ENCODE measurements at places on chromosomes 12 and 14.
A peak's percentile ranks its signal among the peaks of the same experiment; 100 is the strongest.

DNA sequence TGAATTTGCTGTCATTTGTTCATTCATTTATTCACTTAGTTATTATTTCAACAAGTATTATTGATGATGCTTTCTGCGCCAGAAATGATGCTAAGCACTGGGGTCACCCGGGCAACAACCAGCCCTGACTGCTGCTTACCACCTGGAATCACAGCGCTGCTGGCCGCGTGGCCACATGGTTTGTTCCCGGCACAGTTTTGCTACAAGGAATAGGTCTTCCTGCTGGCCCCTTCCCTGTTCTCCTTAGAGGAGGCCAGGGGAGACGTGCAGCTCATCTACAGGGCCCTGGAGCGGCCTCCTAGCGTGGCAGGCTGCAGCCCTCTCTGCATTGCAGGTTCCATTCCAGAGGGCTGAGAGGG lies 7.0 kb downstream of the JDP2 start:
- no peak for DNase-seq

DNA sequence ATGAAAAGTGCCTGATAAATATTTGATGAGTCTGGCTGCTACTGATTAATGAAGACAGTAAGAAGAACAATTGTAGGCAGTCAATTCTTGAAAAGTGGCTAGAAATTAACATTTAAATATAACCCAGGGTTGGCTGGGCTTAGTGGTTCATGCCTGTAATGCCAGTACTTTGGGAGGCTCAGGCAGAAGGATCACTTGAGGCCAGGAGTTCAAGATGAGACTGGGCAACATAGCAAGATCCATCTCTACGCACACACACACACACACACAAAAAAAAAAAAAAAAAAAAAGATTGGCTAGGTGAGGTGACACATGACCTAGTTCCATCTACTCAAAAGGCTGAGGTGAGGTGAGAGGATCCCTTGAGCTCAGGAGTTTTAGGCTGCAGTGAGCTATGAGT lies 7.9 kb upstream of the PLBD1 start:
- no peak for DNase-seq

GRCh38 chr14:55327179-55327578 lies 56.0 kb downstream of the FBXO34 start:
- no peak for DNase-seq

GRCh38 chr12:116863275-116863767 lies 17.9 kb downstream of the HRK start:
- DNase-seq = peak; percentile 8

DNA sequence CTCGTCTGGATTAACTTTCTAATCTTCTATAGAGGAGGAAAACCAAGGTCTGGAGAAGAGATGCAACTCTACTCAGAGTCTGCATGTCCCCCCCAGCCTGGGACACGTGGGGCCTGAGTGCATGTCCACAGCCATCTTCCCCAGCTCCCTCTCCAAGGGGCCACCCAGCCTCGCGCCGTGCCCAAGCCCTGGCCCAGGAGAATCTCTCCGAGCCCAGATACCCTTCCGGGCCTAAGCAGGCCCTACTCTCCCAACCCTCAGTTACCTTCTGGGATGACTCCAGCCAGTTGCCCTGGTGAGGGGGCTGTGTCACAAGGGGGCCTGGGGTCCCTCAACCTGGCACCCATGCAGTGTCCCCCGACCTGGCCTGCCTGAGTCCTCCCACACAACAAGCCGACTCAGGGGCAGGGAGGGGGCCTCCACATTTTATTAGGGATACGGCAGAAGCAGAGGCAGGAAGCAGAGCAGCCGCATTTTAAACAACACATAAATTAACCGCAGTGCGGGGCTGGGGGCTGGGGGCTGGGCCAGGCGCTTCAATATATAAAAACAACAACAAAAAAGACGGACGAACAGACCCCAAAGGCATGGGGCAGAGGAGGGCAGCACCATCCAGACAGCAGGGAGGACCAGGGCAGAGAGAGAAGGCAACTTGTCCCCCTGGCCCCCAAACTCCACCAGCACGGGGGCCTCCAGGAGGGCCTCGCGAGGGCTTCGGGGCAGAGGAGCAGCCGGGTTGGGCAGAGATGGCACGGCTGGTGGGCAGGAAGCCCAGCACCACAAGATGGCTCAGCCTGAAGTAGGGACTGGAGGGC lies 37.3 kb downstream of the NCKAP5L start:
- DNase-seq = no peak

- no peak for DNase-seq
Measured at GRCh38 chr12:81668475-81668874, 90.7 kb downstream of the PPFIA2 start.

GRCh38 chr12:77102123-77102522 lies 36.8 kb upstream of the E2F7 start:
- no peak for DNase-seq

DNA sequence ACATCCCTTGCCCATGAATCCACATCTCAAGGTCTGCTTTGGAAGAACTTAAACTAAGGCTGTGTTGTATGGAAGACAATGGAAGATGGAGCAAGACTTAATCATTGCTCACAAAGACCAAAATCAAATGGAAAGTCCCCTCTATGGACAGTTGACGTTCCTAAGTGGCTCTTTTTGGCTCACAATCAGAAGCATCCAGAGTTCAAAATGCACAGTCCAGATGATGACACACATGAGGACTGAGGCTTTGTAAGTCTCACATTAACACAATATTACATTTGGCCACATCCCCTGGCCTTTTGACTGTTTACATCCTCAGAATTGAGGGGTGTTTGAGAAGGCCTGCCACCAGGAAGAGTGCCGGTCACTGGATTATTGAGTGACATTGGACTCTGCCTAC lies 122.3 kb upstream of the CPM start:
- no peak for DNase-seq

DNA sequence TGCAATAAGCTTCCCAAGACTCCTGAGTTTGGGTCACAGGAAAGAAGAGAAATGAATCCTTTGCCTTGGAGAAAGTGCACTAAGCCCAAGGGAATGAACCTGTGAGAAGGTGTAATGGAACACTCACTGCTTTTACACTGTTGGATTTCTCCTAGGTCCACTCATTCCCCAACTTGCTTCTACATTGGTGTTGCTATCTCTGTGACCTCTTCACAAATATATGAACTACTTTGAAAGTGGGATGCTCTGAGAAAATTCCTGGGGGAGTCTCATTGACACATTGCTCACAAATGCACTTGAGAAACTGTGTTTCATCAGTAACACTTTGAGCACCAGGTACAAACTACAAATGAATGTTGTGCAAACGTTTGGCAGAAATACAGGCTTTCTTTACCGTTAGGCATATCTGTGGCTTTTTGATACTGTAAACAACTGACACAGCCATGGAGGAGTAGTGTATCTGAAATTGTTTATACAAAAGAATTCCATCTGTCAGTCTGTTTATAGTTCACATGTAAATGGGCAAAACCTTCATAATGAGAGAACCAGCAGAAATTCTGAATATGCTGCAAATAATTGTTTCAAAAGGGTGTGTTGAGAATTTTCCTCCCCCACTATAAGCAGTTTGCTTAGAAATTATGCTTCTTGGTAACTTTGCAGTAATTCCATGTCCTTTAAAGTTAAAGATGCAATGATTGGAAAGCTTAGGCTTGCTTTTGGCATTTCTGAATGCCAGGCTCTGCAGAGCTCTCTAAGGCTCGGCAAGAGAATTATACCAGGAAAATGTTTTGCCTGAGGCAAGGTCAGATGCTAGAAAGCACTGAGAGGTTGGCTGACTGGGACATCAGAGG lies 348.5 kb upstream of the DDHD1 start:
- DNase-seq = no peak

- peak; percentile 34 for DNase-seq
Measured at GRCh38 chr14:67240168-67240932, 885 bp upstream of the PALS1 start.

- no peak for DNase-seq
Measured at GRCh38 chr12:11633968-11634367, 15.5 kb upstream of the ETV6 start.

DNA sequence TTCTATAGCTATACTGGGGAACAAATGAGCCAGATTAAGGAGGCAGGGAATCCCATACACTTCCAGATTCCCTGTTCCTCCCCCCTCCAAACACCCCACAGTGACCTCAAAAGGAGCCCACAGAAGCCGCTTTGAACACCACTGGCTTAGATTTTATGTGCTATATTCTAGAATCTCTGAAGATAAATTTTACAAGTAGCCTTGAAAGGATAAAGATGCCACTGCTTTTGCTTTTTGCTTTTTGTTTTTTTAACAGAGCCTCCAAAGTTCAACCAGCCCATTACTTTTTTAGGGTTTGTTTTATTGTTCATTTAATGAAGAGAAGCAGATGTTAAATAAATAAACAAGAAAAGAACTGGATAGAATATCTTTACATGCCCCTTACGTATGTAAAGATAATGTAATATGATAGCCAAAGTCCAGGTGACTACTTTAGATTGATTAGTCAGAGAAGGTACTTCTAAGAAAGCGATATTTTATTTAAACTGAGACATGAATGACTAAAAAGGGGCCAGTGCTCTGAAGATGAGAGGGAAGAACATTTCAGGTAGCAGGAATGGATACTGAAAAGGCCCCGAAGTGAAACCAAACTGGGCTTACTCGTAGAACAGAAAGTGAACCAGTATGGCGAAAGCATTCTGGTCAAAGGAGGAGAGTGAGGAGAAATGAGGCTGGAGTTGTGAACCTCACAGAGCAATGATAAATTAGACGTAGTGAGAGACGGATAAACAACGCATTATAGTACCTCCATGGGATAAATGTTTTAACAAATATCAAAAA lies 44.6 kb downstream of the DUSP6 start:
- DNase-seq = no peak

- DNase-seq = peak; percentile 23
Measured at GRCh38 chr14:93536945-93537344, 106.2 kb downstream of the UNC79 start.

GRCh38 chr12:1428671-1429070 lies 165.7 kb downstream of the FBXL14 start:
- DNase-seq = no peak

DNA sequence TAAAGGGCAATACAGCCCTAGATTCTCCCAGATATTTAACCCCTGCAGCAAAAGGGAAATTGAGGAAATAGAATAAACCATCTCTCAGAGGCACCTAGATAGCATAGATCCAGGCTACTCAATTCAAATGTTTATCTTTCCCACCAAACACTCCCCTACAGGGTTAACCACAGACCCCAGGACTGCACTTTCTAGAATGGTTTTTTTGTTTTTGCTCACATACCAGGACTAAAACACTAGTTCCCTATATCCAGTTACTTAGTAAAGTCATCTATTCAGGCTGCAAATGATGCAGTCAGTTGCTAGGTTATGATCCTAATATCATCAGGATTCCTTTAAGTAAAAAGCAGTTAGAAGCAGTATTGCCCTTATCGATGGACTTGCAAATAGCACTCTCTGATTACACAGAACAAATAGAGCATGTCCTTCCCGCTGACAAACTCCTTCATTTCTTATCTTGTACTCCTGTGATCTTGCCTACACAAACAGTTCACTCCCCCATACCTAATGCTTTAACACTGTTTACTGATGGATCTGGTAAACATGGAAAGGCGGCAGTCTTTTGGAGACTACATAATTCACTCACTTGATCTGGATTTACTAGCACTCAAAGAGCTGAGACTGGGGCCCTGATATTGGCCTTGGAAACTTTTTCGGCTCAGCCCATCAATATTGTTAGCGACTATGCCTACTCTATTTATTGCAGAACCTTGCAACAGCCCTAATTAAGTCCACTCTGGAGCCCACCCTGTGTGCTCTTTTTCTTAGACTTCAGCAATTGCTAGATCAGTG lies 257.2 kb upstream of the DIO2 start:
- DNase-seq = no peak

DNA sequence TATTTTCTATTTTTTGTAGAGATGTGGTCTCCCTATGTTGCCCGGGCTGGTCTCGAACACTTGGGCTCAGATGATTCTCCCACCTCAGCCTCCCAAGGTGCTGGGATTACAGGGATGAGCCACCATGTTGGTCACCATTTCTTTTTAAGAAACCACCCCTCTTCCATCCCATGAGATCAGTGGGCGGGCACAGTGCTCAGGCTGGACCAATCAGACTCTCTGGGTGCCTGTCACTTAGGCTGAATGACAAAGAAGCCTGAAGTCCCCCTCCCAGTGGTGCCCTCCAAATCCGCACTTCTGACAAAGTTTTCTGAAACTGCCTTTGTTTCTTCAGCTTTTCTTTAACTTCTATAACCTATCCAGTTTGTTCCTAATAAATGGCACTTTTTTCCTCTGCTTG lies 48.2 kb downstream of the CALM1 start:
- DNase-seq = no peak

DNA sequence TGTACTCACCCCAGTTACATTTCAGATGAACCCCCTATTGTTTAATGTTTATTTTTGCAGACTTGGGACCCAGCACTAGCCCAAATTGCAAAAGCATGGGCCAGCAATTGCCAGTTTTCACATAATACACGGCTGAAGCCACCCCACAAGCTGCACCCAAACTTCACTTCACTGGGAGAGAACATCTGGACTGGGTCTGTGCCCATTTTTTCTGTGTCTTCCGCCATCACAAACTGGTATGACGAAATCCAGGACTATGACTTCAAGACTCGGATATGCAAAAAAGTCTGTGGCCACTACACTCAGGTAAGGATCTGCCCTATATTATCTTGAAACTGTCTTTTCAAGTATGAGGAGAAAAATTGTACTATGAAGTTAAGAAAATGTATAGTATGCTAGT lies 1.2 kb downstream of the GLIPR1 start:
- no peak for DNase-seq

DNA sequence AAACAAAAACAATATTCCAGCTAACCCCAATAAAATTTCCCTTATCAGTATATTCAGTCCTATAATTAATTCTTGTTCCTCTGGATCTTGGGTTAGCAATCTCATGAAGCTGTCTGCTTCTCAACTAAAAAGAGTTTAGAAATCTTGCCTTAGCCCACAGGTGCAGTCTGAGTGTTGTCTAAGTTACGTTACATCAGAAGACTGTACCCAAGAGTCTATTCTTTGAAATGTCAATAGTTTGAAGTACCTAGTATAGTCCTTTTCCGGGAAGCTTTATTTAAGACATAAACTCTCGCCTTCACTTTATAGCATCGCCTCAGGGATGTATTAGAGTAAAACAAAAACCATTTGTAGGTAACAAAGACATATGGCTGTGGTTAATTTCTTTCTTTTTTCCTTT lies 465.1 kb downstream of the FUT8 start:
- no peak for DNase-seq

GRCh38 chr14:36822685-36823084 lies 161.0 kb downstream of the PAX9 start:
- no peak for DNase-seq

DNA sequence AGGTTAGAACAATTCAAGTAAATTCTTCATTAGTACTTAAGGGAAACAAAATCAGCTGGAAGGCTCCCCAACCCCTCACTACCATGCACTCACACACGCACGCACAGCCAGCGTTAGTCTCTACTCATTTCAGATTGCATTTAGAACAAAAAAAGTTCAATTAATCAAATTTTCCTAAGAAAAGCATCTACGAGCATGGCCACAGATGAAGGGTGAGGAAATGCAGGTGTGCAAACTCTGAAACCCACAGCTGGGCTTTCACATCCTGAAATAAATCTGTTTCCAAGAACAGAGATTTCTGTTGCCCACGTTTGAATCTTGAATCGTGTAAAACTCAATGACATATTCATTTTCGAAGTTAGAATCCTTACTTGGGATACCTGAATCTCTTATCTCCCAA lies 62.6 kb downstream of the SEL1L start:
- DNase-seq = no peak

GRCh38 chr14:38994731-38995130 lies 108.3 kb downstream of the SEC23A start:
- DNase-seq = no peak

All from erythroblast (primary cell).